Stomach (tissue), 19 donors: ENCODE measurements at places on chromosomes 16 and 17.
A peak's percentile ranks its signal among the peaks of the same experiment; 100 is the strongest.

GRCh38 chr17:47703191-47703591 is 9.2 kb downstream of the TBKBP1 start:
- peaks cover 28% of the 10 kb centered on the region for H3K36me3 ChIP-seq
- DNase-seq: no peak
- no peak overlapping the region for H3K4me3 ChIP-seq
- H3K27me3 ChIP-seq: no peaks in the 10 kb centered on the region
- no peak overlapping the region for H3K27ac ChIP-seq

DNA sequence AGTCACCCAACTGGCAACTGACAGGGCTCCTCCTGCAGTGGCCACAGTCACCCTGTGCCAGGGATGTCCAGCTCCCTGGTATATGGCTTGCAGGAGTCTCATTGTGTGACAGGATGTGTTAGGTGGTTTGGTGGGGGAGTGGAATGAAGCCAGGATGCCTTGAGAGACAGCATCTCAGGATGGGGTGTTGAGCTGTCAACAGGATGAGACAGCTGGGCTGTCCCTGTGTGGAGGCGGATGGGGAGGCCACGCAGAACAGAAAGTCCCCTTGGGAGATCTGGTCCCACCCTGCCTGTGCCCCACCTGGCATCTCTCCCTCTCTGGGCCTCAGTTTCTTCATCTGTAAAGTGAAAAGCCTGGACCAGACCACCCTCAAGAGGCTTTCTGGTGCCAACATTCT is 9.5 kb upstream of the ZNF469 start:
- no peak for DNase-seq
- H3K27me3 ChIP-seq: peaks cover 12% of the 10 kb centered on the region
- H3K36me3 ChIP-seq: no peaks in the 10 kb centered on the region
- no peaks in the 10 kb centered on the region for H3K4me1 ChIP-seq
- no peak overlapping the region for H3K27ac ChIP-seq

GRCh38 chr16:27722207-27722606 is 172.3 kb downstream of the KATNIP start:
- peak overlapping the region; percentile 69 for H3K27ac ChIP-seq
- no peaks in the 10 kb centered on the region for H3K36me3 ChIP-seq
- peaks cover 27% of the 10 kb centered on the region for H3K4me1 ChIP-seq

DNA sequence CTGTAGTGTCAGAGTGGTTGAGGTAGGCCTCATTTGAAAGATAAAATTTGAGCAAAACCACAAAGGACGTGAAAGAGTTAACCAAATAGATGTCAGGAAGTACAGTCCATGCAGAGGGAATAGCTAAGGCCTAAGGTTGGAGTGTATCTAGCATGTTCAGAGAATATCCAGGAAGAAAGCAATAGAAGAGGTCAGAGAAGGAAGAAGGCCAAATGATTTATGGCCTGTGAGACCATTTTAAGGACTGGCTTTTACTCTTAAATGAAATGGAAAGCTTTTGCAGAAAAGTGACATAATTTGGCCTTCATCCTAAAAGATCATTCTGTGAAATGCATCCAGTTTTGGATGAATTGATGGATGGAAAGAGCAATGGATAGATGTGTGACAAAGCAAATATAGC is 116.5 kb downstream of the NLK start:
- no peaks in the 10 kb centered on the region for H3K27me3 ChIP-seq
- no peak for DNase-seq
- H3K4me3 ChIP-seq: no peak overlapping the region
- no peak overlapping the region for H3K27ac ChIP-seq
- H3K4me1 ChIP-seq: no peaks in the 10 kb centered on the region

DNA sequence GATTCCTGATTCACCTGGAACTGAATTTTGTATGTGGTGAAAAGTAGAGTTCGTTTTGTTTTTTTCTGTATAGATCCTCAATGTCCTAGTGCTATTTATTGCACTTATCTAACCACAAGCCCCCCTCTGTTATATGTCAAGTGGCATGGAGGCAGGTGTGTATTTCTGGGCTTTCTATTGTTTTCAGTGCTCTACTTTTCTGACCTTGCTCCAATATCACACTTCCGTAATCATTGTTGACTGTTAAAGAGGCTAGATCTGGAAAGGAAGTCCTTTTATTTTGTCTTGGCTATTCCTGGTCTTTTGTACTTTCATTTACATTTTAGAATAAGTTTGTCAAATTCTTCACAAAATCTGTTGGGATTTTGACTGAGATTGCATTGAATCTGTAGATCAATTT is 26.8 kb upstream of the FBXO47 start:
- H3K36me3 ChIP-seq: no peaks in the 10 kb centered on the region
- no peaks in the 10 kb centered on the region for H3K27me3 ChIP-seq
- no peak overlapping the region for H3K4me3 ChIP-seq
- H3K4me1 ChIP-seq: no peaks in the 10 kb centered on the region
